ENCODE measurements at places on chromosomes 3 and 15.
A peak's percentile ranks its signal among the peaks of the same experiment; 100 is the strongest.

- H3K4me1 ChIP-seq, result peaks cover 10% of the 10 kb centered on the region
- 0 out of 2 replicates have a peak, but pooled peaks cover 4% of the 10 kb centered on the region for H3K36me3 ChIP-seq
- H3K27me3 ChIP-seq, result no peaks in the 10 kb centered on the region
- no peak overlapping the region for H3K4me3 ChIP-seq
- H3K27ac ChIP-seq, result no peak overlapping the region
Observed at GRCh38 chr3:8864402-8865350, 95.3 kb upstream of the OXTR start.

DNA sequence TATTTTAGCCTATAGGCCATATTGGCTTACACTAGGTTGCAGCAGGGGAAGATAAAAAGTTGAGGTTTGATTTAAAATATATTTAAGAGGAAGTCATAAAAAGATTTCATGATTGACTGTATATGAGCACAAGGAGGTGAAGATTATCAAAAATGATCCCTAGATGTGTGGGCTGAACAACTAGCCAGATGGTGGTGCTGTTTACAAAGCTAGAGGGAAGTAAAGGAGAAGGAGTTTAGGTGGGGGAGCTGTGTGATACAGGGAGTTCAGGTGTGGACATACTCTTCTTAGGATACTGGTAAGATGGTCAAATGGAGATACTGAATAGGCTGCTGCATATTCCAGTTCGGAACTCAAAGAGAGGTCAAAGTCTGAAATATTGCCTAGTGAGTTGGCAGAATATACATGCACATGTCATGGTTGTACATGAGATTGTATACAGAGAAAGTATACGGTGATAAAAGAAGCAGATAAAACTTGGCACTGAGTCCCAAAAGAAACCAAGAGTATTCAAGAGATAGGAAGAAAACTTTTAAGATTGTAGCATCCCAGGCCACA lies 727.8 kb downstream of the NLGN1 start:
- no peak overlapping the region for H3K27ac ChIP-seq
- H3K4me1 ChIP-seq, result no peaks in the 10 kb centered on the region
- no peak for DNase-seq
- no peaks in the 10 kb centered on the region for H3K27me3 ChIP-seq
- H3K4me3 ChIP-seq, result no peak overlapping the region

DNA sequence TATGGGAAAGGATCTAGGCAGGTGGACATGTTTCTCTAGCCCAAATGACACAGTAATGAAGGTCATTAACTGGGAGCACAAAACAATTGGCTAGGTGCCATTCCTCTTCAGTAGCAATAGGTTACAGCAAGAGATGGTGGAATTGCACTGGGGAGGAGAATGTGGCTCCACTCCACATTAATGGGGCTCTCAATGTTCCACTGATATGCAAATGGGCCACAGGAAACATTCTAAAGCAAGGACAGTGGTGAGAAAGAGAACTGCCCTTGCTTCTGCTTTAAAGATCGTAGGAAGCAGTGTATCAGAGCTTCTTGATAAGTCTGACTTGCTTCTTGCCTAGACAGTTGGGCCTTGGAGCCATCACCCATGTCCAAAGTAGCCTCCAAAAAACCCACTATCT lies 271.4 kb upstream of the PPP2R3A start:
- H3K4me3 ChIP-seq, result no peak overlapping the region
- DNase-seq, result no peak
- no peaks in the 10 kb centered on the region for H3K4me1 ChIP-seq
- H3K27me3 ChIP-seq, result no peaks in the 10 kb centered on the region
- H3K27ac ChIP-seq, result no peak overlapping the region
- H3K36me3 ChIP-seq, result no peaks in the 10 kb centered on the region

GRCh38 chr3:29552051-29552450 lies 271.2 kb downstream of the RBMS3 start:
- H3K4me1 ChIP-seq, result no peaks in the 10 kb centered on the region
- no peak for DNase-seq
- no peaks in the 10 kb centered on the region for H3K36me3 ChIP-seq
- H3K27ac ChIP-seq, result no peak overlapping the region

GRCh38 chr3:127754411-127755304 lies 67.7 kb downstream of the MGLL start:
- no peak overlapping the region for H3K27ac ChIP-seq
- H3K36me3 ChIP-seq, result no peaks in the 10 kb centered on the region
- DNase-seq, result peak; percentile 50
- no peaks in the 10 kb centered on the region for H3K27me3 ChIP-seq
- H3K4me3 ChIP-seq, result no peak overlapping the region

GRCh38 chr3:79846148-79846933 lies 78.5 kb upstream of the ROBO1 start:
- no peak for DNase-seq
- H3K4me3 ChIP-seq, result no peak overlapping the region
- no peak overlapping the region for H3K27ac ChIP-seq
- no peaks in the 10 kb centered on the region for H3K27me3 ChIP-seq
- no peaks in the 10 kb centered on the region for H3K4me1 ChIP-seq

- H3K4me3 ChIP-seq, result no peak overlapping the region
- no peaks in the 10 kb centered on the region for H3K27me3 ChIP-seq
- peak; percentile 96 for DNase-seq
- peak overlapping the region; percentile 82 for H3K27ac ChIP-seq
- H3K36me3 ChIP-seq, result no peaks in the 10 kb centered on the region
Observed at GRCh38 chr3:100600181-100601042, 9.0 kb upstream of the ADGRG7 start.

Data from RWPE2 (cell line).